CD8-positive, alpha-beta memory T cell (primary cell): ENCODE measurements at places on chromosomes 5 and 9. TPM values are rescaled to one million over a fixed set of nuclear protein-coding genes. Genes with fewer than 3 reads are reported as not detected.

DNA sequence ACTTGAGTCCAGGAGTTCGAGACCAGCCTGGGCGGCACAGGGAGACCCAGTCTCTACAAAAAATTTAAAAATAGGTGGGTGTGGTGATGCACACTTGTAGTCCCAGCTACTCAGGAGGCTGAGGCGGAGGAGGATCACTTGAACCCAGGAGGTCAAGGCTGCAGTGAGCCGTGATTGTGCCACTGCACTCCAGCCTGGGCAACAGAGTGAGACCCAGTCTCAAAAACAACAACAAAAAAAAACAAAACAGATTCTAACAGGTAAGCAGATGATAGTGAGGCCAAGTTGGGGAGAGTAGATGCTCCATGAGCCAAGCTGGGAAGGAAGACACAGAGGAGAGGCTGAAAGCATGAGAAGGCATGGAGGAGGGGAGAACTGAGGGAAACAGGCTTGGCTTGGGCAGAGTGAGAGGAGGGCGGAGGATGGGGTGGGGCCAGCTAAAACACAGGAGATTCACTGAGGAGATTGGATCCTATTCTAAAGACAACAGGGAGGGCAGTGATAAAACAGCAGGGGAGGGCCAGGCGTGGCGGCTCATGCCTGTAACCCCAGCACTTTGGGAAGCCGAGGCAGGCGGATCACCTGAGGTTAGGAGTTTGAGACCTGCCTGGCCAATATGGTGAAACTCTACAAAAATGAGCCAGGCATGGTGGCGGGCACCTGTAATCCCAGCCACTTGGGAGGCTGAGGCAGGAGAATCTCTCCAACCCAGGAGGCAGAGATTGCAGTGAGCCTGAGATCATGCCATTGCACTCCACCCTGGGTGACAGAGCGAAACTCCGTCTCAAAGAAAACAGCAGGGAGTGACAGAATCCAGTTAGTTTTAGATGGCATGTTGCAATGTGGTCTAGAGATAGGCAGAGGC is 8.4 kb downstream of the RPS14 start:
- no peak overlapping the region for H3K27ac ChIP-seq
- peaks cover under 1% of the 10 kb centered on the region for H3K4me1 ChIP-seq
- no peak overlapping the region for H3K4me3 ChIP-seq
- no peak for DNase-seq
- H3K36me3 ChIP-seq: peaks cover 28% of the 10 kb centered on the region
- H3K27me3 ChIP-seq: no peaks in the 10 kb centered on the region

DNA sequence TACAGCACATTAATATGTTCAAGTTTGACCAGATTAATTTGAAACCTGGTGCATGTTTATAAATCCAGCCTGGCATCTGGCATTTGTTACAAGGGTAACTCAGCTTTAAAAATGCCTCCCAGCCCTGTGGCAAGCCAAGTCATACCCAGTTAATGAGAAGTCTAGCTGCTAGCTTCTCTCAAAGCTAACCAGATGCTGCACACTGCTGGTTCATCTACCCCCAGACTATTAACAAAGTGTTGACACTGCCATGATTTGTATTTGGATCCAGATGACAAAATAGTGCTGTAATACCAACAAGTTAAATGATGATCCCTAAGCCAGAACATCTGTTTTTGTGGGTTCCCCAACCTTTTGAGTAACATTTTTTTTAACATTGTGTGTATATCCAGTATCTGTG is 573.7 kb upstream of the DAB2 start:
- H3K27me3 ChIP-seq: no peaks in the 10 kb centered on the region
- no peak overlapping the region for H3K4me3 ChIP-seq
- DNase-seq: no peak
- H3K4me1 ChIP-seq: no peaks in the 10 kb centered on the region

DNA sequence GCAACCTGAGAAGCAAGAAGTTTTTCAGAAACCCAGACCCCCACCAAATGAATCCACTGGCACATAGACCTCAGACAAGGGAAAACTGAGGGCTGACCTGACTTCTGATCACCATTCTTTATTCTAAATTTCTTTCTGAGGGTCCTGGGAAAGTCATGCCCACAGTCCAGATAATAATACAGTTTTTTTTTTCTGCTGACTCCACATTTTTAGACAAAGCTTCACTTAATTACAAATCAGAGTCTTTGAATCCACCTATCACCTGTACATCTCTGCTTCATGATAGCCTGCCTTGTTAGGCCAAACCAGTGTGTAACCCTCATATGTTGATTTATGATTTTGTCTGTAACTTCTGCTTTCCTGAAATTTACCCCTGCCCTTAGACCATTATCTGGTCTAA is 103.6 kb downstream of the PSAT1 start:
- H3K27ac ChIP-seq: no peak overlapping the region
- H3K4me1 ChIP-seq: no peaks in the 10 kb centered on the region
- DNase-seq: no peak
- H3K36me3 ChIP-seq: no peaks in the 10 kb centered on the region
- no peaks in the 10 kb centered on the region for H3K27me3 ChIP-seq
- no peak overlapping the region for H3K4me3 ChIP-seq

- no peak overlapping the region for H3K4me3 ChIP-seq
- no peaks in the 10 kb centered on the region for H3K4me1 ChIP-seq
- no peak overlapping the region for H3K27ac ChIP-seq
These were observed 60.0 kb downstream of the DMAC1 start for GRCh38 chr9:7739595-7739994.

- no peaks in the 10 kb centered on the region for H3K36me3 ChIP-seq
- H3K27ac ChIP-seq: no peak overlapping the region
These were observed 196.6 kb upstream of the OTULINL start for GRCh38 chr5:14385019-14385418.

GRCh38 chr9:116767219-116767618 is 80.1 kb downstream of the TRIM32 start:
- H3K36me3 ChIP-seq: no peaks in the 10 kb centered on the region
- no peaks in the 10 kb centered on the region for H3K4me1 ChIP-seq
- H3K4me3 ChIP-seq: no peak overlapping the region
- H3K27ac ChIP-seq: no peak overlapping the region
- no peak for DNase-seq
- no peaks in the 10 kb centered on the region for H3K27me3 ChIP-seq

DNA sequence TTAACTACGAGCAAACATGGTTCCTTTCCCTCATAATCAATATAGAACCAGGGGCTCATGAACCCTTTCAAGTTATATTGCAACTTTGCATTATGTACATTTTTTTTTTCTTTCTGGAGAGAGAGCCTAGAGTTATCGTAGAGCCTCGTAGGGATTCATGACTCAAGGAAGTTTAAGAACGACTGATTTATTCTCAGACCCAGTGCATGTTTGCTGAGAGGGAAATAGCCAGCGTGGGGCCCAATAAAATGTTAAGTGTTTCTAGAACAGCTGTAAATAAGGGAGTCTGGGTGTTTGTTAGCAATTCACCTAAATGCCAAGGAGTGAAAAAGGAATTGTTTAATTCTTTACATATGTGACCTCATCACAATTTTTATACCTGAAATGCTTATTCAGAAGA is 119.0 kb upstream of the KLF9 start:
- peaks cover 10% of the 10 kb centered on the region for H3K4me1 ChIP-seq
- no peak overlapping the region for H3K4me3 ChIP-seq
- no peak for DNase-seq
- no peak overlapping the region for H3K27ac ChIP-seq
- no peaks in the 10 kb centered on the region for H3K27me3 ChIP-seq

DNA sequence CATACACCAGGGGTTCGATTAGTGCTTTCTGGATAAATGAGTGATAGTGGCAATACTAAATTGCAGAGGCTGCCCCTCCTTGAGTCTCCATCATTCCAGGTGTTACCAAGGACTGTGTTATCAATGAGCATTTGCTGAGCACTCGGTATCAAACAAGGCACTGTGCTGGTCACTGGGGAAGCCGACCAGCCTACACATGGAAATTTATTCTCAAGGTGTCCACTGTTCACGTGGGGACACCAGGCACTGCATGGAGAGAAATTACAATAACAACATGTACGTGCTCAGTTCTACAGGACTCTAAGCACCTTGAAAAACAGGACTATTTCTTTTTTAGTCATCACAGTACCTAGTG is 22.2 kb downstream of the RGS3 start:
- DNase-seq: no peak
- no peaks in the 10 kb centered on the region for H3K27me3 ChIP-seq
- no peak overlapping the region for H3K27ac ChIP-seq
- H3K36me3 ChIP-seq: no peaks in the 10 kb centered on the region
- H3K4me3 ChIP-seq: no peak overlapping the region
- no peaks in the 10 kb centered on the region for H3K4me1 ChIP-seq

- no peaks in the 10 kb centered on the region for H3K27me3 ChIP-seq
- DNase-seq: no peak
- no peaks in the 10 kb centered on the region for H3K36me3 ChIP-seq
- no peak overlapping the region for H3K4me3 ChIP-seq
These were observed 392.0 kb downstream of the GADD45G start for GRCh38 chr9:89996773-89997172.

DNA sequence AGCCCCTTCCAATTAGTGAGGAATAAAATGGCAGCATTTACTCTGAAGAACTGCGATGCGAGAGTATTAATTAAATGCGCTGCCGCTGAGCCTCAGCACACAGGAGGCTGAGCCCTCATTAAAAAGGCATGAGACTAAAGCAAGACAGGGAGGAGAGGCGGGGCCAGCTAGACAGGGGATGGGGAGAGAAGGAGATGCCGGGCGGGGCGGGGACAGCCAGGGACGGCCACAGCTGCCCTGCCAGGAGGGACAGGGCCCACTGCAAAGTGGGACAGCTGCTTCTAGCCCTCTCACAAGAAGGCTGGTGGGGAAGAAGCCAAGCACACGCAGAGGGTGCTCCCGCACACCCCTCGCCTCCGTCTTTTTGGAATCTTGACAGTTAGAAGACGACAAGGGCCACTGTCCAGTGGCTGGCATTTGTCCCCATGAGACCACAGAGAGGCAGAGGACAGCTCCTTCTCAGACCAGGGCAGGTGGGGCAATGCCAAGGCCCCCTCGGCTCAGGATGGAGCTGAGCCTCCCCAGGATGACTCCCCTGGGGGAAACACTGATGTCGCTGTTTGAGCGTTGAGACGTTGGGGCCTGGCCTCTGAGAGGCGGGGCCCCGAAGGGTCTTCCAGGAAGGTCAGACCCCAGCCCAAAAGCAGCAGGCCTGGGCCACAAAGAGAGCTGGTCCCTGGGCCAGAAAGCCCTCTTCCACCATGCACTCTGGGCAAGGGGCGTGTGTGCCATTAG is 26.9 kb downstream of the ADAMTS2 start:
- DNase-seq: no peak
- H3K4me3 ChIP-seq: no peak overlapping the region
- H3K27ac ChIP-seq: no peak overlapping the region
- no peaks in the 10 kb centered on the region for H3K27me3 ChIP-seq
- H3K36me3 ChIP-seq: no peaks in the 10 kb centered on the region
- no peaks in the 10 kb centered on the region for H3K4me1 ChIP-seq

DNA sequence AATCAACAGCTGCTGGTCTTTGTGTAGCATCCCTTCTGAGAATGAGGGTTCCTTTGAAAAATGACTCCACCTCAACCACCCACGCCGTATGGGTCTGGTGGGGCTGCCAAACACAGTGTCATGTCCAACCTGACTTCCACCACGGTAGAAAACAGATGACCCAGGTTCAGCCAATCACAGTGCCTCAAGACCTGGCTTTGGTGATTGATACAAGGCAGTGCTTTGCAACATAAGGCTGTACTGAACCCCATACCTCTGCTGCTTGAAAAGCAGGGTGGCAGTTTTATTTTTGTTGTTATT is 11.5 kb upstream of the TGFBR1 start:
- H3K4me1 ChIP-seq: peaks cover 22% of the 10 kb centered on the region
- H3K27me3 ChIP-seq: no peaks in the 10 kb centered on the region
- DNase-seq: no peak
- H3K36me3 ChIP-seq: no peaks in the 10 kb centered on the region
- H3K27ac ChIP-seq: no peak overlapping the region

DNA sequence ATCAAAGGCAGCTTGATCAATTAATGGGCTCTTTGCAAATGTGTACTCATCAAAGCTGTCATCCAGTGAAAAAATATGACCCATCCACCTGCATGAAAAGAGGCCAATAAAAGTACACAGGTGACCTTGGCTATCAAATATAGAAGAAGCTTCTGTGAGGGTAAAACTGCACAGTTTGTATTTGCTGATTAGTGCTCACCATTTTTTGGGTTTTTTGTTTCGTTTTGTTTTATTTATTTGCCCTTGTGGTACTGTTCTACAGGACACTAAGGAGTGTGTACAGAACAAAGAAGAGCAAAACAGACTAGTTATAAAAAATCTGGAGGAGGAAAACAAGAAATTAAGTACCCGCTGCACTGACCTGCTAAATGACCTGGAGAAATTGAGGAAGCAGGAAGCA is 101.3 kb downstream of the CNTLN start:
- no peak overlapping the region for H3K4me3 ChIP-seq
- no peaks in the 10 kb centered on the region for H3K27me3 ChIP-seq
- no peaks in the 10 kb centered on the region for H3K4me1 ChIP-seq
- DNase-seq: no peak
- no peaks in the 10 kb centered on the region for H3K36me3 ChIP-seq

DNA sequence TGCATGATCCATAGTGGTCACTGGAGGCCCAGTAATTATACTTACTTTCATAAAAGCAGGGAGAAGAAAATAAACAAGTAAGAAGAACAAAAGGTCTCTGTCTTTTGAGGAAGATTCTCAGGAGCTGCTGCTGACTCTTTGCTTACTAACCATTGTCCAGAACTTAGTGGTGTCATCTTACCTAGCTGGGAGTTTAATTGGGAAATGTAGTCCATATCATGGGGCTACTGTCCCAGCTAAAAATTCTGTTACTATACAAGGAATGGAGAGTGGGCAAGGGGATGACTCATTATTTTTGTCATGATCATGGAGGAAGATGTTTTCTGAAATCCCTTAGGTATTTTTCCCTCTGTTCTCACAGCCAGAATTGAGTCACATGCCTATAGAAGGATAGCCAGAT is 639.3 kb downstream of the MTRR start:
- H3K4me3 ChIP-seq: no peak overlapping the region
- DNase-seq: no peak
- no peaks in the 10 kb centered on the region for H3K27me3 ChIP-seq
- H3K36me3 ChIP-seq: no peaks in the 10 kb centered on the region

GRCh38 chr9:21831841-21832509 is 29.5 kb downstream of the MTAP start:
- H3K4me1 ChIP-seq: no peaks in the 10 kb centered on the region
- no peaks in the 10 kb centered on the region for H3K27me3 ChIP-seq
- no peak for DNase-seq
- peaks cover 21% of the 10 kb centered on the region for H3K36me3 ChIP-seq
- no peak overlapping the region for H3K4me3 ChIP-seq

The JAKMIP2 gene
- 1.8 TPM for total RNA-seq

The ZDHHC11B gene
- total RNA-seq: 0.40 TPM

The PTPN3 gene
- 0.29 TPM for total RNA-seq

The ZNF300 gene
- 0.58 TPM for total RNA-seq

The SH3PXD2B gene
- 0.09 TPM for total RNA-seq

The ZCCHC10 gene
- 35.0 TPM for total RNA-seq

The GTF3C5 gene
- 87.8 TPM for total RNA-seq

The PTPRD gene
- total RNA-seq: 0.04 TPM
